ENCODE measurements at places on chromosomes 2 and 18.

DNA sequence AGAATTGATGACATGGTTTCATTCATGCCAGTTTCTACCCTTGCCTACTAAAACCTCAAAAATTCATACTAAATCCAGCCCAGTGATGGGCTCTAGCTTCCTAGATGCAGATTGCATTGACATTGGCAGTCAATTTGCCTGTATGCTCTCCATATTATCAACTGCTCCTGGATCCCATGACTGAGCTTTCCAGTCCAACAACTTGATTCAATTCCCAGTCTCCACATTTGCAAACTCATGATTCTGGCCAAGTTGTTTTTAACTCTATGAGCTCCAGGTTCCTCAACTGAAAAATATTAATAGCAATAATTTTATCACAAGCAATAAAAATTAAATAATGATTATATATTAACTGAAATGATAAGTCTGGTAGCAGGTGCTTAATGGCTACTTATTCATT is 51.0 kb upstream of the DSC1 start:
- no peak for DNase-seq

GRCh38 chr2:80311304-80311703 is 6.8 kb upstream of the LRRTM1 start:
- no peak for DNase-seq

DNA sequence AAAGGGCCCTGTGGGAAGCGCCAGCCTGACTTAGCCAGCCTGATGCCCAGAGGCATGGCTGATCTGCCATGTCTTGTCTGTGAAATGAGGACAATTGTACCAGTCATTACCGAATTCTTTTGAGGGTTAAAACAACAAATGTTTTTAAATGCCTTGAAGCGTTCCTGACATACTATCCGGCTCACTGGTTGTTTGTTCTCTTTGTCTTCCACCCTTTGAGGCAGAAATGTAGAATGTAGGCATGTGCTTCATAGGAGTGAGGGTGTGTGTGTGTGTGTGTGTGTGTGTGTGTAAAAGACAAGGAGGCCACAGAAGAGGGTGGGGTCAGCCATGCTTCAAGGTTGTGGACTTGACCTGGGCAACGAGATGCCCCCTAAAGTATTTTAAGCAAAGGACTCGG is 35.5 kb downstream of the TGFBRAP1 start:
- no peak for DNase-seq

- no peak for DNase-seq
These were observed 3.3 kb downstream of the PSTPIP2 start for GRCh38 chr18:46068763-46069162.

DNA sequence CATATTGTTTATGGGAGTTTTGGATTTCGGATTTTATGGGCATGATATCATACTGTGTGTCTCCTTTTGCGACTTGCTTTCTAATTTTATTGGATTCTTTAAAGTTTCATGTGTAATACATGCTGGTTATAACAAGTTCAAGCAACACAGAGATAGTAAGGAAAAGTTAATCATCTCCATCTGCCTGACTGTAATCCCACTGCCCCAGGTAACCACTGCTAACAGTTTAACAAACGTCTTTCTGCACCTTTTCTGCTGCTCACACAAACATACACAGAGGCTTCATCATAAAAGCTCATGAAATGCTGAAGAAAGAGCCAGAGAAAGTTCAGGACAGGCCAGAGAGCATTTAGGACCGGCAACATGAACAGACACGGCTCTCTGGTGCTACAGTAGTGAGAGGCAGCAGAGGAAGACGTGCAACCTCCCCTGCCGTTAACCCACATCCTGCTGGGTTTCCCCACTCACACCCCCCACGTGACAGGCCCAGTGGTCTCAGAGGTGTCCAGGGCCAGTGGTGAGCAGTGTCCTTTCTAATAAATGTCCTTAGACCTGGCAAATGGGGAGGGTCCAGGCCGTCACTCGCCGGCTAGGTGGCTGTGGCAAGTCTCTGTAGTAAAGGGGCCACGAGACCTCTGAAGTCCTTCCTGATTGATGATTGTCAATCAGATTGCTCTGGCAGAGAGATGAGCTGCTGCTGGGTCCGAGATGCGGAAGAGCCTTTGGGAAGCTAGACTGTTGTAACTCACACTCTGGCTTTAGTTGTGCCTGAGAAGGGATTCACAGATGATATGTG is 43.0 kb upstream of the SLC1A4 start:
- DNase-seq: no peak

GRCh38 chr2:102337012-102337411 is 18.6 kb upstream of the IL18R1 start:
- no peak for DNase-seq

GRCh38 chr18:56652802-56653201 is 1.6 kb downstream of the WDR7 start:
- no peak for DNase-seq

- DNase-seq: no peak
These were observed 71.9 kb downstream of the ALPK2 start for GRCh38 chr18:58557008-58557435.

DNA sequence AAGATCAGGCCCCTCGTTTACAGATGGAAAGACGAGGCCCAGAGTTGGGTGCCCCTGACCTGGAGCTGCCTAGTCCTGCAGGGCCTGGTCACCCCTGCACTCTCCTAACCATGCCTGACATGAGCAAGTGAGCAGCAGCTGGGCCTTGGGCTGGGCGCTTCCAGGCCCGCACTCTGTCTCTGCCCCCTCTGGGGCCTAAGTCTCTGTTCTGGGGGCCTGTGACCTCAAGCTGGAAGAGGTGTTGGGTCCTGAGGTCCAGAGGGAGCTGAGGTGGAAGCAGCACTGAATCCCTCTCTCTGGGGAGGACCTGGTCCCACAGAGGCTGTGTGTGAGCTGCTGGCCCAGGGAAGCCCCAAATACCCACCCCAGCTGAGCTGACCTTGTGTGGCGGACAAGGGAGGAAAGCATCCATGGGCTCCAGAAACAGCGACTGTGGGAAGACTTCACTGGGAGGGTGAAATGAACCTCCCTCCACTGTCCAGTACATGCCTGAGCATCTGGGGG is 46.1 kb upstream of the GPC1 start:
- DNase-seq: no peak

- DNase-seq: no peak
These were observed 227.3 kb upstream of the TANK start for GRCh38 chr2:160932960-160933359.

DNA sequence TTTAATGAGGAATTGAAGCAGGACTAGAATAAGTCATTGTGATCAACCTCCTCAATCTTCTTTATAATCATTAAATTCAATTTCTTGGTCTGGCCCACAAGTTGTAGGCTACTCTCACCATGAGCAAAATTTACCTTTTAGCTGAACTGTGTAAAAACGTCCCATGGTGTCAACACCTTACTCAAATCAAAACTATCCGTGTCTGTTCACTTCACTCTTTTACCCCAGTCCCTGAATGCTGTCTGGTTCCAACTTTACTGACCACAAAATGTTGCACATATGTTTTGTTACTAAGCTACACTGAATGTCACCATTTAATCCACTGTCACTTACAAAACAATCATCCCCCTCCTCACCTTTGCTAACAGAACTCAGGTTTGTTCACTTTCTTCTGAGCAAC is 951.6 kb upstream of the SLC39A10 start:
- DNase-seq: no peak

DNA sequence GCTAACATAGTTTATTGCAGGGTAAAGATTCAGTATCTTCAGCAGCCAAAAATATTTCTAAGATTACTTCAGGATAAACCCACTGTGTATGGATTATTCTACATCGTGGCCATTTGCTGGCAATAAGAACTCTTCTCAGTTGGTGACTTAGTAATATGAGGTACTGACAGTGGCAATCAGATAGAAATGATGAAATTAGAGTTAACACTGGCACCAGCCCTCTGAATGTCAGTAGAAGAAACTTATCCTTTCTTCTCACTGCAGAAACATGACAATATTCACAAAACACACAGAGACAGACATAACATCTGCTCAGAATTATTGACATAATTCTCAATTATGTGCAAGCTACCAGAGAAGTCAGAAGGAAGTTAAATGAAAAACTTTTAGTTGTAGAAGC is 246.3 kb upstream of the COL3A1 start:
- no peak for DNase-seq

DNA sequence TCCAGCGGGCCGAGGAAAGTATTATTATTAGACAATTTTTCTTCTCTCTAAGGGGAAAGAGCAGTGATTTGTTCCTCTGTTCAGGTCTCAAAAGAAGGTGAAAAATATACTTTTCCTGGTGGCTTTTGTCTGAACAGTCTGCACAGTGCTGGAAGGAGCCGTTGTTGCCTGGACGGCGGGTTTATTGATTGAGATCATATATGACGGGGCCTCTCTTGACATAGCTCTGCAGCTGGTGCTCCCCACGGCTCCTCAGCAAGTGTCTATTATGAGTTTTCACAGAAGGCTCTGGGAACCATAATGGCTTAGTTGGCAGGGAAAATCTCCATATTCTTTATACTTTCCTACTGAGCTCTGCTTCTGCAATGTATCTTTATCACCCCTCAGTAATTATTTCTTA is 42.9 kb downstream of the FSHR start:
- DNase-seq: no peak

- DNase-seq: no peak
These were observed 25.5 kb downstream of the ZC3H8 start for GRCh38 chr2:112229348-112229747.

GRCh38 chr2:55231546-55232083 is 478 bp downstream of the CLHC1 start:
- DNase-seq: no peak

DNA sequence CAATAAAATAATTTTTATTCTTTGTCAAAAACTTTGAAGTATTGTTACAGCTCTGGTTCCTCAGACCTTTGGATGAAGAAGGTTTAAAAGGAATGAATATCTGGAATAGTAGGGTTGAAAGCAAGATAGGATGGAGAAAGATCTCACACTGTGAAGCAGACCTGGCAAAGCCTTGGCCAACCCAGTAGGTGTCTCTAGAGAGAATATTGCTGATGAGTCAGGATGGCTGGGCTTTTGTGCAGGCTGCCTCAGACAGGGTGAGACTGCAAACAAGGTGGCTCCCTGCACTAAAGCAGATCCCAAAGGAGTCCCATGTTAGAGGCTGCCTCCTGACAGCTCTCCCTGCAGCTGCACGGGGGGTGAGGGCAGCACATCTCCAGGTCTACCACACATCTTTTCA is 226.0 kb upstream of the ITGA4 start:
- no peak for DNase-seq

DNA sequence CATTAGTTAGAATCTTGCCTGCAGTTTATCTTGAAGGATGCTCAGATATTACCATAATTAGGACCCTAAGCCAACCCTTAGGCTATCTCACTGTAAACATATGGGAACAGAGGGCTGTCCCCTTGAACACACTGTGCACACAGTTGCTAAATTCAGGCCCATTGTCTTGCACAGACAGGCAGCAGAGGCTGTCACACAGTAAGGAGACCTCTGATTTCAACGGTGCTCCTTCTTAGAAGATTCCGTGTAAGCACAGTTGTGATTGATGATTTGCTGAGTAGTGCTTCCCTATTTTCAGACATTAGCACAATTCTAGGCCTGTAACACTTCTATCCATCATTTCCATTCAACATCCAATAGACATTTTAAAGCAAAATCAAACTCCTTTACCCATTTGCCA is 108.0 kb downstream of the RNF152 start:
- DNase-seq: no peak
